ENCODE measurements at places on chromosomes 3 and 15.

DNA sequence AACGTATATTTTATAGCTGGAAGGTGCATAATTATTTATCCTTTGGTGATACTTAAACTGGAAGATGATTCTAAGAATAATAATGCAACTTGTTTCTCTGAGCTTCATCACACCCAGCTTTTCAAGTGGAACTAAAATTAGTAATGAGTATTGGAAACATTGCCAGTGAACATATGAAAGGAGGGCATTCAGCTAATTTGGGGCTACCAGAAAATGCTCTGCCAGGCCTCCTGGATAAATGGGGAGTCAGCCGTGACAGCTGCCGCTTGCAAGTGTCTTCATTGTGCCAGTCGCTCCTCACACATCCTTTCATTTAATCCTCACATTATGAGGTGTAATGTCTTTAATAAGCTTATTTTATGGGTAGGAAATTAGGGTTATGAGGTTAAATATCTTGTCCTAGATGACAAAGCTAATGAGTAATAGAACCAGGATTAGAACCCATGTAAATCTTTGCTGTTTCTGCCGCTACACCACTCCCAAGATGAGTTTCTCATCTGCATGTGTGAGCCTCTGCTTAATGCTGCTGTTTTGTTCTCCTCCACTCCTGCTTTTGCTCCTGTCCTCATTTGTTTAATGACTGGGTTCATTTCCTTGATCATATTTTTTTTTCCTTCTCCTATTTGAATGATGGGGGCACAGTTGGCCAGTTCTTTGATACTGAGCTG, 155.7 kb downstream of the PLCL2 start:
- no peak for DNase-seq

DNA sequence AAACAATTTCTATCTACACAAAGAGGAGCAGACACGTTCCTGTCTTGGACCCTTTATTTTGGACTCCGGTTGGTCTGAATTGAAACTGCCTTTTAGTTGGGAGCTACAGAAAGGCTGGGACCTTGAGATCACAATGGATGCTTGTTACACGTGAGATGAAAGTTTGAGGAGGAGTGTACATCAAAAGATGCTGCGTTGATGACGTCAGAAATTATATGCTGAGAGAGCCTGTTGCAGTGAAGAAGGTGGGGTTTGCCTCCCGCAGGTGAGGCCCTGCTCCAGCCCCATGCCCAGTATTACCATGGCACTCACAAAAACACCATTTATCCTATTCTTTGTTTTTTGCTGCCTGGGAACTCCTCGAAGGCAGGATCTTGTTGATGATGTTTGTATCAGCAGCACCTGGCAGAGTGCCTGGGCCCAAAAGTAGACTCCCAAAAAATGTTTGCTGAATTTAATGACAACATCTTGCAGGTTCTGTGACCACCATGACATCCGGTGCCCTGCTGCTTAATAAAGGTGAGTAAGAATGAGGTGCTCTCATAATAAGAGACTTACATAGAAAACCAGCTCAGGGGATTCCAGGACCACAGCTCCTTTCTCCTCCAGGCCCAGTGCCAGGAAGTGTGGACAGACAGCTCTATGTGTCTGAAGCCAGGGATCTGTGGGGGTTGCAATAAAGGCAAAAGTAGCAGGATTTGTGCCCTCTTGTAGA, 136.1 kb upstream of the UBE2E1 start:
- no peak for DNase-seq

- DNase-seq = no peak
Measured at GRCh38 chr15:85453144-85453872, 72.9 kb downstream of the AKAP13 start.

DNA sequence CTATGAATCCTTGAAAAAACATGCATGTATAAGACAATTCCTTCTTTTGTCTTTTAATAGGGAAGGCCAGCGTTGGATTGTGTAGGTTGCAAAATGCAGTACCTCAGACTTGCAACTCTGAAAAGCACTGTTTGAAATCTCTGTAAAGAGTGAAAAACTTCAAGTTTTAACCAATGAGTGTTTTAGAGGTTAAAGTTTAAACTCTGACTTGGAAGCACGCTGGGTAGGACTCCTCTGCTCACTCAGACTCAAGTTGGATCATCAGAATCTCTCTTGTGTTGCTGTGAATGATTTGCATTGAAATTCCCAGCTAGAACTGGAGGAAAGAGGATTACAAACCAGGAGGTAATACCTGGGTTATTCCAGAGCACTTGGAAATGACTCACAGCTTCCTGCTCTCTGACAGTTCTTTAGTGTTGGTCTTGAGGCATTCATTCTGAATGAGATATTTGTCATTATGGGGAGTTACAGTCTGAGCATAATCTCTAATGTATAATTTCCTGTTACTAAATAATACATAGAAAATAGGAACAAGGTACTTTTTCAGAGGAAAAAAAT, 49.1 kb downstream of the PLS1 start:
- DNase-seq = peak; percentile 19

- DNase-seq = no peak
Measured at GRCh38 chr3:16945330-16945729, 60.6 kb downstream of the PLCL2 start.

Measured in skeletal muscle cell (primary cell).